ENCODE measurements at places on chromosomes 7 and 10.
A peak's percentile ranks its signal among the peaks of the same experiment; 100 is the strongest.

DNA sequence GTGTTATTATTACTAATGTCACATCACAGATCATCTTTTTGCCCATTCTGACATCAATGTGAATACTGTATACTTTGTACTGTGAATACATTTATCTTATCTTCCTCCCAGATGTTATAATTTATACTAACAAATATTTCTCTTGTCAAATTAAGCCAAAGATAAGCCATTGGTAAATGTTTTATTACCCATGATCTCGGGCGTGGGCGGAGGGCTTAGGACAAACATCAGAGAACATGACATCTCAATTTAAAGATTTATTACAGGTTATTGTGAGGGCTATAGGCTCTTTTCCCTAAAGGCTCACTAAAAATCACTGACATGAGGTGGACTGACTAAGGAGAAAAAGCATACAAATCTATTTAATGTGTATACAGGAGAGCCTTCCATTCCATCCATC lies 58.2 kb upstream of the DGKB start:
- no peak for DNase-seq

DNA sequence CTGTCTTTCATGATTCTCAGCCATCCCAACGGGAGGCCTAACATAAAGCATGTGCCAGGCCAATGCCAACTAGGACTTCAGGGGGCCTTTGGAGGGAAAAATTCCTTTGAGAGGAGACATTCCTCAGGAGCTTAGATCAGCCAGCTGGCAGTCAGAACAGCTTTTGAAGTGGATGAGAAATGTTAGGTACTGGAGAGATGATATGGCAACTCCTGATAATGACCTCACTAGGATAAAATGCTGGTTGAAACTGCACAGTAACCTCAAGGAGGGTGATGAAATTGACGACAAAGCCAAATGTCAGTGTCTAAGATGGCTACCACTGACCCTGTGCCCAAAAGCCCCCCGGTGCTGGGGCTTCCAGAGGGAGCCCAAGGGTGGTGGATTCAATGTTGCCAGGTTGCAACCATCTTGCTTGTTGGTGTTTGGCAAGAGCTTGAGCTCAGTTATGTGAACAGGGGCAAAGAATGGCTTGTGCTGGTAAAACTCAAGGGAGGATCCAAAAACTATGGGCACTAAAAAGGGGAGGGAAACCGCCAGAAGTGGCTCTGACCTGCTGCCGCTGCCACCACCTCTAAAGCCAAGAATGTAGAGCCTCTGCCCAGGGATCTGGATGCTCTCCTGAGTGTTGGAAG lies 121.2 kb downstream of the UBE2H start:
- DNase-seq = peak; percentile 97

GRCh38 chr10:63236113-63236935 lies 103.2 kb downstream of the NRBF2 start:
- DNase-seq = peak; percentile 91

GRCh38 chr7:33632322-33632721 lies 273.0 kb upstream of the BMPER start:
- DNase-seq = no peak

DNA sequence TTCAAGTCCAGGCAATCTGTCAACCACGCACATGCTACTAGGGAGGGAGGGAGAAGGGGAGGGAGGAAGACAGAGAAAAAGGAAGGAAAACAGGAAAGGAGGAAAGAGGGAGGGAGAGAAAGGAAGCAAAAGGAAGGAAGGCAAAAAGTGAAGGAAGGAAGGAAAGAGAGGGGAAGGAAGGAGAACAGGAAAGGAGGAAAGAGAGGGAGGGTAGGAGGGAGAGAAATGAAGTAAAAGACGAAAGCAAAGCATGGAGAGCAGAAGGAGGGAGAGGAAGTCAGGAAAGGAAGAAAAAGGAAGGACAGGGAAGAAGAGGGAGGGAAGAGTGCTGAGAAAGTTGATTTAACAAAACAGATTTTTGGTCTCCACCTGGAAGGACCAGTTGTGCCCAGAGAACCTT lies 25.6 kb downstream of the KLF6 start:
- no peak for DNase-seq

GRCh38 chr7:90723866-90724265 lies 127.7 kb downstream of the CDK14 start:
- no peak for DNase-seq

DNA sequence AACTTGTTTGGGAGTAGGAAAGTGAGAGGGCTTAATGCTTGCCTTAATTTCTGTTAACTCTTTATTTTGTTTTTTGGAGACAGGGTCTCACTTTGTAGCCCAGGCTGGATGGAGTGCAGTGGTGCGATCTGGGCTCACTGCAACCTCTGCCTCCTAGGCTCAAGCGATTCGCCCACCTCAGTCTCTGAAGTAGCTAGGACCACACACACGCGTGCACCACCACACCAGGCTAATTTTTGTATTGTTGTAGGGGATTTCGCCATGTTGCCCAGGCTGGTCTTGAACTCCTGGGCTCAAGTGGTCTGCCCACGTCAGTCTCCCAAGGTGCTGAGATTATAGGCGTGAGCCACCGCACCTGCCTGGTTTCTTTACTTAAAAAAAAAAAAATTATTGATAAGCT lies 1.9 kb downstream of the PPP2R2D start:
- no peak for DNase-seq

- no peak for DNase-seq
Observed at GRCh38 chr7:77338260-77338659, 77.9 kb downstream of the GSAP start.

DNA sequence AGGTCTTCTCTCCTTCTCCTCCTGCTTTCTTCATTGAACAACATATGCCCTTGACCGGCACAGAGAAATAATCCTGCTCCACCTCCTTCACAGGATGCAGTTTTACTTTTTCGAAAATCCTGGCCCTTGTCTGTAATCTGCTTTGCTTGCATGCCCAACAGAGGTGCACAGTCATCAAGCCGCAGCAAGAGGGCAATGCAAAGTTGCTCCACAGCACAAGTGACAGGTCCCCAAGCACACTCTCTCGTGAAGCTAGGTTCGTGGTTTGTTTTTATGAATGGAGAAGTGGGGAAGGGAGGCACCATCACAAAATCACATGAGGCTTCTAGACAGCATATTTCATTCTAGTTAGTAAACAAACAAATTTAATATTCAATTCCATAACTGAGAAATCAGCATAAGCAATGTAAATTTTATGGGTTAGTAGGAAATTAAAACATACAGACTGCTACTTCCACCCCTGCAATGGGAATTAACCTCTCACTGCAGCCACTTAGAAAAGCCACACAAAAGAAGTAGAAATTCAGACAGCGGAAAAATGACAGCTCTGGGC lies 178.8 kb downstream of the TPK1 start:
- no peak for DNase-seq

- no peak for DNase-seq
Observed at GRCh38 chr10:92080244-92080643, 156.7 kb downstream of the BTAF1 start.

GRCh38 chr7:86012971-86013370 lies 630.7 kb upstream of the GRM3 start:
- no peak for DNase-seq

GRCh38 chr10:122997864-122998263 lies 10.7 kb downstream of the IKZF5 start:
- DNase-seq = no peak

GRCh38 chr7:47715631-47716068 lies 133.7 kb upstream of the TNS3 start:
- DNase-seq = no peak

- no peak for DNase-seq
Observed at GRCh38 chr7:102184303-102184702, 102.4 kb upstream of the SH2B2 start.

DNA sequence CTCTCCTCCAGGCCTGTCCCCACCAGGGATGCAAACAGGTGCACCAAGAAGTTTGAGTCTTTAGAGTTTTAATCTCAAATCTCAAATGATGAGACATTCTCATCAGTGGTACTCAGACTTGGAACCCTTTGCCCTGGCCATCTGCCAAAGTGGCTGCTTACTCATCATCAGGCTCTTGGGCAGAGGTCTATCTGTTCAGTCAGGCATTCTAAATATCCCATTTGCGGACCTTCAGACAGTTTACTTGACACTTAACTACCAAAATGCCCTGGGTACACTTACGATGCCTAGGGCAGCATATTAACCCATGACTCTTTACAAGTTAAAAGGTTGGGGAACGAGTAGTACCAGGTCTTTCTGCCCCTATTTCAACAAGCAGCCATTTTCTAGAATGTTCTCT lies 61.2 kb upstream of the YAE1 start:
- DNase-seq = peak; percentile 66

DNA sequence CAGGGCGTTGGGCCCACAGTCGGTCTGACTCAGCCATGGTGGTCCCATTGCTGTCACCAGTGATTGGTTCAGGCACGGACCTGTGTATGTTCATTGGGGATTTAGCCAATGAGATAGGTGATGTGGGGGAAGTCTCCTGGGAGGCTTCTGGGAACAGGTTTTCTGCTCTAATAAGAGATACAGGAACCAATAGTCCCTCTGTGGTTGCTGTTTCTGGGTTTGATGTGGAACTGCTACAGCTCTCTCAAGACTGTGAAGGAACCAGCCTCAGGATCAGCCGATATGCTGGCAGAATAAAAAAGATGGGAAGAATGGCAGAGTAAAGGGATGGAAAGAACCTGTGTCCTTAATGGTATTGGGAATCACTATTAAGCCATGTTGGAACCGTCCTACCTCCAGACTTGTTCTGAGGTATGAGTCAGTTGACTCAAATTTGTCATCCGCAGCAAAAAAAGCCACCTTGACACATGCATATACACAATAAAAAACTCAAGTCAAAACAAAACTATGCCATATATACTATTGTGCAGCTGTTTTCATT lies 70.6 kb downstream of the MCMBP start:
- peak; percentile 25 for DNase-seq

DNA sequence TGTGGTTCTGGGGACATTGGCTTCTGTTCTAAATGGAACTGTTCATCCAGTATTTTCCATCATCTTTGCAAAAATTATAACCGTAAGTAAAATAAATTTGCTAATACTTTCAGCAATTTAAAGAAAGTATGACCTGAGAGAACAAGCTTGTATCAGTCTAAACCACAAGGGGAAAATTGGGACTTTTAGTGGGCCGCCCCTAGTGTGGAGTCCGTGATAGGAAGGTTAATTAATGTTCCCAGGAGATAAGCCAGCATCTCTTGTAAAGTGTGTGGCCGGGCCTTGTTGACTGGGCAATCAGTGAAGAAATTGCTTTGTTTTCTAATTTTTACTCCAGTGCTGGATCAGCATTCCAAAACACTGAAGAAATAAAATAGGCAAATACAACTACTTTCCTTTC lies 83.0 kb downstream of the ABCB5 start:
- no peak for DNase-seq

GRCh38 chr10:91800182-91800581 lies 2.0 kb downstream of the TNKS2 start:
- DNase-seq = no peak

DNA sequence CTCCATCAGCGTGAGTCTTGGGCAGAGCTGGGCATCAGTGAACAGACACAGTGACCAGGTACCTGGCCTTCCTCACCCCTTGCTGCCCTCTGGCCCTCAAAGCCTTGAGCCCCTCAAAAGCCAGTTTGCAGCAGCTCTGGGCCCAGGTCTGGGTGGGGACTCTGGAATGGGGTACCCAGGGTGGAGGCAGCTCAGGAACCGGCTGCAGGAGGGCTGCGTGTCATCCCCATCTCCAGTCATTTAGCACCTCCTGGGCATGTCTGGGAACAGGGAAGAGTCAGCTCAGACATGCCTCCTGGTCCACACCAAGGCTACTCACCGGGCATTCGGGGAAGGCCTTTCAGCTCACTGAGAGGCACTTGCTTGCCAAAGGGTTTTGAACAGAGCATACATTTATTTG lies 503.3 kb downstream of the TCERG1L start:
- DNase-seq = no peak

Data from fibroblast of upper back skin (primary cell).